Kidney tubule cell (primary cell): ENCODE measurements at places on chromosomes 5 and 9.

GRCh38 chr9:82457891-82458290 lies 469.3 kb downstream of the SPATA31D1 start:
- DNase-seq: no peak

- DNase-seq: no peak
Observed at GRCh38 chr5:90644132-90644531, 85.5 kb downstream of the ADGRV1 start.

DNA sequence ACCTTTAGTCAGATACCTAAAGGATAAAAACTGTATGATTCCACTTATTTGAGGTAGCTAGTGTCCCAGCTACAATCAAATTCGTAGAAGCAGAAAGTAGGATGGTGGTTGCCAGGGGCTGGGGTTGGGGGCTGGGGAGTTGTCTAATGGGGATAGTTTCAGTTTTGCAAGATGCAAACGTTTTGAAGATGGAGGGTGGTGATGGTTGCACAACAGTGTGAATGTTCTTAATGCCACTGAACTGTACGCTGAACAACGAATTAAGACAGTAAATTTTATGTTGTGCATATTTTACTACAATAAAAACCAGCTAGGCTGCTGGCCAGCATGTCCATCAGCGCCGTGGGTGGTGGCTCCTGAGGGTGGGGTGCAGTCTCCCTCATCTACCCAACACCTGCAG lies 137.8 kb downstream of the GADD45G start:
- DNase-seq: no peak

GRCh38 chr5:134119720-134120119 lies 5.2 kb downstream of the TCF7 start:
- DNase-seq: no peak

DNA sequence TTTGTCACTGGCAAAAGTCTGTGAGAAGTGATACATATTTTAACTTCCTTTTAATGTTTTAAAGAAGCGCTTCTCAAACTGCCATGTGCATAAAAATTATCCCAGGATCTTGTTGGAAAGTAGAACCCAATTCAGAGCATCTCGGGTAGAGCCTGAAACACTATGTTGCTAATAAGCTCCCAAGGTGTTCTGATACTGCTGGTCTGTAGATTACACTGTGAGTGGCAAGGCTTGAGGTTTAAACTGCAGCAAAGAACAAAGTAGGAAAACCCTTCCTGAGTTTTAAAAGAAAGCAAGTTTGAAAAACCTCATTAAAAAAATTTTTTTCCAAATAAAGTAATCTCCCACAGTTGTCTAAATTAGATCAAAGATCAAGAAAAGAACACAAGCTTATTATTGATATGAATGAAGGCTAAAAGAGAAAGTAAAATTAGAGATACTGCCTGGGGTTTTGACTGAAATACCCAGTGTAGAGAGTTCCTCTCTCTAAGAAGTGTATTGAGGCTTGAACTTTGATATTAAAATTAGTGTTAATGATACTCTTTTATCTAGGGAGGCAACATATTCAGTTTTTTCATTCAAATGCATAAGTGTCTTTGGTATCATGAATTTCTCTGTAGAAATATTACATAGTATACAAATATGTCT lies 19.8 kb upstream of the JAK2 start:
- DNase-seq: no peak
